ENCODE measurements at places on chromosomes 2 and 18.

DNA sequence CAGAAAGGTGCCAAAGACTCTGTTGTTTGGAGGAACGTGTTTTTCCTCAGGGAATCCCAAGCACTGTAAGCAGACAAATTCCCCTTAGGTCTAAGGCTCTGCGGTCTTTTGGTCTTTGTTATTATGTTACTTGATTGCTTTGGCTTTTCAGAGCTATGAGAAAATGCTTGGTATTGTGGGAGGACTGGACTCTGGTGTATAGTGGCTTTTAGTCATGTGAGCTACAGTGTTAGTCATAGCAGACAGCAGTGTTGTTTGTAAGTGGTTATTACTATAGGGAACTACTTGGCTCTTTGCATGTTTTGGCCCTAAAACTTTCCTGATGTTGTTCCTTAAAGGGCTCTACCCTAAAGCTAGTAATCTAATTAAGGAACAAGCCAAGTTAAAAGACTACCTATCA lies 956.2 kb upstream of the LRATD1 start:
- no peak for DNase-seq

DNA sequence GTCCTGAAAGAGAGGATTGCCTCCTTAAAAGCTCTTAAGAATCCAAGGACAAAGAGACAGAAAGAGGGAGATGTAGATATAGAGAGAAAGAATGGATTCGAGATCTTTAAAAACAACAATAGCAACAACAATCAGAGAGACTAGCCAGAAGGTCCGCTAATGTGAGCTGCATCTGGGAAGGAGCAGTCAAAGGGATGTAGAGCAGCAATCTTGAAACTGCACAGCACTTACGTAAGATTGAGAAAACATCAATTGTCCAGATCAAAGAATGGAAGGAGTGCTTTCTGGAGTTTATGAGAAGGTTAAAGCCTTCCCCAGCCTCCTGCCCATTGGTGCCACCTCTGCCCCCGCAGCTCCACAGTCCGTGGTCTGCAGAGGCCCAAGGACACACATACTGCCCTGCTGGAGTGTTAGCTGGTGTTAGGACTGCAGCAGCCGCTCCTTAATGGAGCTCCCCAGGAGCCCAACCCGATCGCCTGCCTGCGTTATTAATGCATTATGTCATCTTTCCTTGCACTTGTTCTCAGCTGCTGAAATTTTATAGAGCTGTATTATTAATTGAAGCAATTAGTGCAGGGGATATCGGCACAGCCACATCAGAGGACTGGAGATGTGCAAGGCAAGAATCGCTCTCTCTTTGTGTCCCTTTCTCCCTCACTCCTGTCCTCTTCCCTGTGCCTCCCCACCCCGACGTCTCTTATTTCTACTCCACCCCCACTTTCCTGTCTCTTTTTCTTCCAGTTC lies 94.2 kb upstream of the STPG4 start:
- no peak for DNase-seq

DNA sequence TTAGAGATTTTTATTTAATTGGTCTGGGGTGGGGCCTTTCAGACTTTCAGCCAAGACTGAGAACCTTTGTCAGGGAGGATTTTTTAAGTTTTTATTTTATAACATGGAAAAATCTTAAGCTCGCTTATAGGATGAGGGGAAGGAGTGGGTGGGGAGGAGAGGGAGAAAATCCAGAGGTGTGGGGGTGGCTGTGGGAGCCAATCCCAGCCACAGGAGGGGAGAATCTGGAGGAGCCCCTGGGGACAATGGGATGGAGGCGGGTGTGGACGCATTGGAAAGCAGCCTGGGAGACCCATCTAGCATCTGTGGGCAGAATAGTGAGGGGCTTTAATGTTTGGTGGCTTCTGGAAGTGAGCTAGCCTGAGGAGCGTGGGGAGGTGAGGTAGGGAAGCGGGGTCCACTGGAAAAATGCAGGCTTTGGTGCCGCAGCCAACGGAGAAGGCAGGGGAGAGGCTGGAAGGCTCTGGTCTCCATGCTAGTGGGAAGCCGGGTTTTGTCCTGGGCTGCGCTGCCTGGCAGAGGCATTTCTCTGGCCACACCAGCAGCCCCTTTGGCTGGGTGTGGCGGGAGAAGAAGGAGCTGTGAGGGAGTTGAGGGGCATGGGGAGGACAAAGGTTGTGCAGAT lies 11.5 kb upstream of the INPP5D start:
- DNase-seq, result no peak

GRCh38 chr2:71620116-71620515 lies 166.8 kb downstream of the DYSF start:
- DNase-seq, result no peak

DNA sequence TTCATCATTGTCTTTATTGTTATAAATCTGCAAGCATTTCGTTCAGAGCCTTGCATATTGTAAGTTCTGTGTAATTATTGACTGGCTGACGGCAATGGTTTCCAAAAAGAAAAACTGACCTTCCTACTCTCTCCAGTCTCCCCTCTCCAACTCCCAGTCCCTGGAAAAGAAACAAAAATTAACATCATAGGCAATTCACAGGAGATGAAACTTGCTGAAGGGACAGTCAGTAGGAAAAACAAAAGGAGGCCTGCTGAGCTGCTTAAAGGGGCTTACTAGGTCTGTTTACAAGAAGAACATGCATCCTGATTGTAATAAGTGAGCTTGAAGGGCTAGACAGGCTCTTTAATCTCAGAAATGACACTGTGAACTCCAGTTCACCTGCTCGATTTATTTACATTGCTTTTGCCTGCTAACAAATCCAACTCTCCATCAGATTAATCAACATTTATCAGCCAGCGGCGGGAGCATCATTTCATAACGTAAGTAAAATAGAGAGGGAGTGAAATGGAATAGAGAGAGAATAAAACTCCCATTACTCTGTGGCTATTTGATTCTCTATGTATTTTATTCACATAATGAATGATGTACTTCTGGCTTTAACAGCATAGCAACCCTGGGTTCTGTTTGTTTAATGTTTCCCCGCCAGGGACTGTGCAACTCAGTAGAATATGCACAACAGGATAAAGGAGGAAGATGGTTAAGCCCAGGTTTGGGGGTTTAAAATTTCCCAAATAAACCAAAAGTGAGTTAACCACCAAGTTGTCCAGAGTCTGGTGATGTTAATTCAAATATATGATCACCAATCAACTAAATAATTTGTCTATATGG lies 256.7 kb upstream of the SETBP1 start:
- DNase-seq, result no peak

DNA sequence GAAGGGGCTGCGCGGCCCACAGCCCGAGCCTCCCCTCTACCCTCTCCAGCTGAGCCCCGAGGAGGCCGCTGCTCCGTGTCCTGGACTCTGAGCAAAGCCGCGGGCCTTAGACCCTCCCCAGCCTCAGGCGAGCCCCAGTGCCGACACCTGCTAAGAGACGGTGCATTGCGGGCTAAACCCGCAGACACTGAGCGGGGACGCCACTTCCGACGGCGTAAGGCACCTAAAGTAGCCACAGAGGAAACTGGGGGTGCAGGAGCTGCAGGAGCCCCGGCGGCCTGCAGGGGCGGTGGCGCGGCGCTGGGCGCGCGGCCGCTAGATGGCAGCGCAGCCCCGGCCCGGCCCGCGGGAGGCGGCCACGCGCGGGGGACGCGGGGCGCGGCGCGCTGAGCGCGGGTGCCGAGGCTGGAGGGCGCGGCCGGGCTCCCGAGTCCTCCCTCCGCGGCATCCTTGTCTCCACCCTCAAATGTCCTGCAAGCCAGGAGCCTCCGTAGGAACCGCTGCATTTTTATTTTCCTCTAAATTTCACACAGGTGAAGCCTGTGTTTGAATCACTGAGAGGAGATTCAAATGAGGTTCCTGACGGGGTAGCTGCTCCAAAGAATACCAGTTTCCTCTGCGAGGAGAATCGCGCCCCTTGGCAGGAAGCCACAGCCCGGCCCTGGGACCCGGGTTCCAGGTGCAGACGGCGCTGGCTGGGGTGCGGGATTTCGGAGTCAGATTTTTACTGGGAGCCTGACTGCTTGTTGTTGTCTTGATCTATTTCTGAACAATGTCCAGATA lies 650.5 kb downstream of the GALR1 start:
- peak; percentile 40 for DNase-seq

- no peak for DNase-seq
These were observed 167.0 kb downstream of the LAMA1 start for GRCh38 chr18:6950641-6951040.

DNA sequence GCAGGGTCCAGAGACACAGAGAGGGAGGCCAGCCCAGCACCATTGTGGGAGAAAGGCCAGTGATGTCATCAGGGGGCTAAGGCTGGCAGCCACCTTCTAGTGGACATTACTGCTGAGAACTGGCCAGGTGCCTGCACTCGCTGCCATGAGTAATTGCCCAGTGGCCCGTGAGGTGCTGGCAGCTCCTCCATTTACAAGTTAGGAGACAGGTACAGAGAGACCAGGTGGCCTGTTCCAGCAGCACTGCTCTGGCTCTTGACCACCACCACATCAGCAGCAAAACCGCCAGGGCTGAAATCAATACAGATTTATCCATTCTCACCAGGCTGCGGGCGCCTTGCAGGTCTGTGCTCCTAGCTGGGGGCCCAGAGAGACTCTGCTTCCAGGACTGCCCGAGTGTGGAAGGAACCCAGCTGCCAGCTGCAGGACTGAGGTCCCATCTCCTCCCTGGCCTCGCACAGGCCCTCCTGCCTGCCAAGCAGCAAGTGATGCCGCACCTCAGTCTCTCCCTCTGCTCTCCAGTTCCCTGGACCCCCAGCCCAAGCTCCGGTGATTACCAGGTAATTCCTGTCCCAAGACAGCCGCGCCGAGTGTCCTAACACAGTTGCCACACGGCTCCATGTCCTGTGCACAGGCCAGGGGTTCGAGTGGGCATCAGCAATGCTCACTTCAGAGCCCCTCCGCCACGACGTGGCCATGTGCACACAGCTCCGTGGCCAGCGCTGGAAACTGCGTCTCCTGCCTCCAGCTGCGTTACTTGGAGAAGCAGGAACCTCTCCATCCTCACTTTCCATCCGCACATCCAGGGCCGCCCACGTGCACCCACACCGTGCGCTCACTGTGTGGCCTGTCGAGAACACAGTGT lies 101.0 kb upstream of the CTDP1 start:
- DNase-seq, result no peak

DNA sequence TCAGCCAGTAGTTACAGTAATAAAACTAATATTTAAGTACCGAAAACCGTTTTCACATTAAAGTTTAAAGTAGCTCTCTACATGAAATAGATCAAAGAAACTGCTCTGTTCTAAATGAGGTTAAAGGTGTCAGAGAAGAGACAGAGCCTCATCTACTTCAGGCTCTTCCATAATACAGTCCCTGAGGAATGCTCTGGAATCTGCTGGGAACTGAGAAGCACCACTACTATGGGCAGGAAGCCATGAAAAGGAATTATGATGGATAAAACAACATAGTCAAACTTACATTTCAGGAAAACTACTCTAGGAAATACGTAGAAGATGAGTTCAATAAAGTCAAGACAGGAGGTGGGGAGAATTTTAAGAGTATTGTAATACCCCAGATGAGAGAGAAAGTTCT lies 60.0 kb downstream of the ROCK1 start:
- no peak for DNase-seq

- no peak for DNase-seq
These were observed 96.0 kb upstream of the OTOS start for GRCh38 chr2:240236217-240237111.

DNA sequence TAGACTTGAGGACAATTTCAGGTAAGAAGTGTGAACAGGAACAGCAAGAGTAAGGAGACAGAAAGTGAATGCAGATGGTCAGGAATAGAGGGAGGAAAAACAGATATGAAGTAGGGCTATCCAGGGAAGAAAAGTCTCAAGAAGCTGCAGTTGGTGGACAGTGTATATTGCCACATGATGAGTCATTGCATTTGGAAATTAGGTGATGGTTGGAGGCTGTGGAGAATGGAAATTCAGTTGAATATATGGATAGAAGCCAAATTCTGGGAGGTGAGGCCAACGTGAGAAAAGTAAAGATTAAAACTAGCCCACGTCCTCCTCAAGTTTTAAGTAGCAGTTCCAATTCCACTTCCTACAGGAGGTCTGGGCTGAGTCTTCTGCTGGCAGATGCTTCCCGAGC lies 158.4 kb downstream of the UBE2E3 start:
- DNase-seq, result no peak

DNA sequence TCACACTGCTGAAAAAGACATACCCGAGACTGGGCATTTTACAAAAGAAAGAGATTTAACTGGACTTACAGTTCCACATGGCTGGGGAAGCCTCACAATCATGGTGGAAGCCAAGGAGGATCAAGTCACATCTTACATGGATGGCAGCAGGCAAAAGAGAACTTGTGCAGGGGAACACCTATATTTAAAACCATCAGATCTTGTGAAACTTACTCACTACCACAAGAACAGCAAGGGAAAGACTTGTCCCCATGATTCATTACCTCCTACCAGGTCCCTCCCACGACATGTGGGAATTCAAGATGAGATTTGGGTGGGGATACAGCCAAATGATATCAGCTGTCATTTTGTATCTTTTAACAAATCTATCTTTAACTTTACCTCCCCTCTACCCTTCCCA lies 251.1 kb upstream of the RASGRP3 start:
- no peak for DNase-seq

GRCh38 chr18:57220480-57220879 lies 73.6 kb downstream of the BOD1L2 start:
- no peak for DNase-seq

GRCh38 chr2:106339132-106339531 lies 129.1 kb downstream of the RGPD3 start:
- no peak for DNase-seq

DNA sequence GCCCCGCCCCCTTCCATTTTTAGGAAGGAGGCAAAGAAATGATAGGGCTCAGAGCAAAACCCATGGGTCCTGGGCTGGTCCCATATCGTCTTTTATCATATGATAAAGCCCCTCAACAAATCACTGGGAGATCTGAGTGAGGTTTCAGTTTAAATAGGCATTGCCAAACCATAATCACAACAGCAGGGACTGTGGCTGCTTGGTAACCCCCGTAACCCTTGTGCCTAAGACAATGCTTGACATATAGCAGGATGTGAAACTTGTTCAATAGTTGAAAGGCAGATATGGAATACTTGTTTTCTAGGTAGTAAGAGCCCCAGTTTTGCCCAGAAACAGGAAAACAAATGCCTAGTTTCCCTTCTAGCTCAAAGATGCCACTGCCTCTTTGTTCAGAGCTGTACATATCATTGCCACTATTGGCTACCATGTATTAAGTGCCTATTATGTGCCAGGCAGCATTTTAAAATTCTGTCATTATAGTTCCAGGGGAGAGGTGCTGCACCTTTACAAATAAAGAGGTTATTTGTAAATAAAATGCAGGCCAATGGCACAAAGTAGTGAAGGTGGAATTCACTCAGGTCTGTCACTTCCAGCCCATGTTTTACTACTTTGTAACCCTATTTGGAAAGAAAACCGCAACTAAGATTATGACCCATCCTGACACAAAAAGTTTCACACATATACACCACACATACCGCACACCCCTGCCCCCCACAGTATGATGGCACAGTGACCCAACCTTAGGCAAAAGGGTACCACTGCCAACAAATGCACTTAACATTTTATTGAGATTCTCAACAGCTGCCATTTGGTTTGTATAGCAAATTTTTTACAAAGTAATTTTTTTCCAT lies 14.2 kb downstream of the NAGK start:
- DNase-seq, result peak; percentile 40

All from activated T-cell treated with anti-CD3 and anti-CD28 coated beads for 24 hours (primary cell).